Activated CD4-positive, alpha-beta T cell treated with anti-CD3 and anti-CD28 coated beads, Interleukin-2, amount 10 ng/mL, durations not matched to agents 24 days and 14 days (primary cell): ENCODE measurements at places on chromosomes 6 and 20. TPM values are rescaled to one million over a fixed set of nuclear protein-coding genes. Genes with fewer than 3 reads are reported as not detected.

The RCAN2 gene
- total RNA-seq, result 0.07 and 0.21 TPM in 2 replicates

The TNFRSF6B gene
- not detected in 2 replicates for total RNA-seq

The LRRC73 gene
- total RNA-seq, result 0.14 and 0.51 TPM in 2 replicates

GRCh38 chr6:170224694-170225660, 65.9 kb downstream of the DLL1 start:
- H3K4me3 ChIP-seq, result no peak overlapping the region
- peaks cover 1% of the 10 kb centered on the region for H3K27me3 ChIP-seq
- H3K4me1 ChIP-seq, result no peaks in the 10 kb centered on the region
- no peak for DNase-seq
- no peak overlapping the region for H3K27ac ChIP-seq

GRCh38 chr6:38625217-38625616, 14.5 kb downstream of the BTBD9 start:
- no peaks in the 10 kb centered on the region for H3K36me3 ChIP-seq
- no peak overlapping the region for H3K4me3 ChIP-seq
- no peak for DNase-seq
- H3K27me3 ChIP-seq, result no peaks in the 10 kb centered on the region
